H9 (cell line): ENCODE measurements at places on chromosomes 2 and 18. TPM values are rescaled to one million over a fixed set of nuclear protein-coding genes. Genes with fewer than 3 reads are reported as not detected.

Gene GYPC
- 13.6 and 14.0 TPM in 2 replicates for total RNA-seq

Gene MEMO1
- 48.8 and 49.4 TPM in 2 replicates for total RNA-seq

Gene GCG
- not detected in 2 replicates for total RNA-seq

Gene SULT1C4
- total RNA-seq: 0.86 and 0.96 TPM in 2 replicates

Gene MYO3B
- total RNA-seq: 0.63 and 0.86 TPM in 2 replicates

Gene UGT1A3
- total RNA-seq: not detected in 2 replicates

Gene NT5C1B
- total RNA-seq: not detected in 2 replicates
